Adrenal gland (tissue), 19 donors: ENCODE measurements at places on chromosomes 5 and 9.

- DNase-seq = no peak
Measured at GRCh38 chr9:134717056-134717455, 75.5 kb downstream of the COL5A1 start.

DNA sequence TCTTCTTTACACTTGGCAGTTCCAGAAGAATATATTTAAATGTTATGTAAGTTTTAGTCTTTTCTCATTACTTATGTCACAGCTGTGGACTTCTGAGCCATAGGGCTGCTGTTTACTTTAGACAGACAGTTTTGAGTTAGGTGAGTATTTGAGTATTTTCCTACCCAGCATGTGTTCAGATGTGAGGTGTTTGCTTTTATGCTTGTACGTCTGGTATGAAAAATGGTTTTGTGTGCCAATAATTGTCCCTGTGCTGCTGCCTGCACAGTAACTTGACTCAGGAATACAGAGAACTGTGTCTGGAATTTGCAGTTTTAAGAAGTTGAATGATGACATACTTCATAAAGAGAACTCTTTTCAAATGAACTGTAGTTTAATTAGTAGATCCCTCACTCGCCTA, 20.8 kb downstream of the MEGF10 start:
- DNase-seq = no peak

GRCh38 chr9:87878989-87879511, 3.6 kb upstream of the SPATA31E1 start:
- no peak for DNase-seq

DNA sequence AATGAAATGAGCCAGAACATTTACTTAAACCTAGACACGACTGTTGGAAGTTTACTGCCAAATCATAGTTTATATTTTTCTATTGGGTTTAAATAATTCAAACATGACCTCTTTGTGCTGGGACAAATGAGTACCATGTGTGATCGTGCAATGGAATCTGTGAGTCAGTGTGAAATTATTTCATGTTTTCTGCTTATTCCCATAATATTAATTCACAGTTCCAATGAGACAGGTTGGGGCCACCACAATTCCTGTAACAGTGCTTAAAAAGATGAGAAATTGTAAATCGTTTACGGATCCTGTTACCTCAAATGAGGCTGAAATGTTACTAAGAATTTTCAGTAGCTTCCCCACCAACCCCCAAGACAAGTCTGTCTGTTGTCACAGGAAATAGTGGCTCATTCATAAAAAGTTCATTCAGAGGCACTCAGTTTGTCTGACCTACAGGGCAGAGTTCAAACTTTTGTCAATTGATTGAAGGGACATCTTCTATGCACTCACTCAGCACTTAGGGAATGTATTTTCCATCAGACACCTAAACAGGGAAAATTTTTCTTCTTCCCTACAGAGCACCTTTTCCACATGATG, 563.9 kb upstream of the ADAMTS16 start:
- DNase-seq = no peak

DNA sequence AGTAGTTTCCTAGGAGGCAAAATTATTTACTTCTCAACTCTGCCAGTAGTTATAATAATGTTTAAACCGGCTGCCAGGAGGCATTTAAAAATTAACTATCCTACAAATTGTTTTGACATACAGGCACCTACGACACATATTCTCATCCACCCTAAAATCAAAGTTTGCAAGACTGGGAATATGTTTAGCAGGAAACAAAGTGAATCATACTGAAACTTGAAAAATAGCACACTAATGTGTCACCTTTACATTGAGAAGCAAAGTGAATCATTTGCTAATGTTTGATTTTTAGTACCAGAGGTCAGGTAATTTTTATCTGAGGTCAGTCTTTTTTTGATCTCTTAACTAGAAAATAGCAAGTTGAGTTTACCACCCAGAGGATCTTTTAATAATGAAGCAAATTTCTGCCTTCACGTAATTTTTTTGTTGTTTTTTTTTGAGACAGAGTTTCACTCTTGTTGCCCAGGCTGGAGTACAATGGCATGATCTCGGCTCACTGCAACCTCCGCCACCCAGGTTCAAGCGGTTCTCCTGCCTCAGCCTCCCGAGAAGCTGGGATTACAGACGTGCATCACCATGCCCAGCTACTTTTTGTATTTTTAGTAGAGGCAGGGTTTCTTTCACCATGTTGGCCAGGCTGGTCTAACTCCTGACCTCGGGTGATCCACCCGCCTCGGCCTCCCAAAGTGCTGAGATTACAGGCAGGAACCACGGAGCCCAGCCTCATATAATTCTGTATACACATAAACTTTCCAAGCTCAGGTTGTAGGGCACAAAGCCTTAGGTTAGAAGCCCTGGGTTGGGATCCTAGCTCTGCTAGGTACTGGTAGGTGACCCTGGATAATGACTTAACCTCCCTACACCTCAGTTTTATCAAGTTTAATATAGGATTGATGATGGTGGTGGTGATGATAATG, 124.3 kb downstream of the UGCG start:
- DNase-seq = no peak

- no peak for DNase-seq
Measured at GRCh38 chr5:42005561-42006153, 80.6 kb downstream of the FBXO4 start.

DNA sequence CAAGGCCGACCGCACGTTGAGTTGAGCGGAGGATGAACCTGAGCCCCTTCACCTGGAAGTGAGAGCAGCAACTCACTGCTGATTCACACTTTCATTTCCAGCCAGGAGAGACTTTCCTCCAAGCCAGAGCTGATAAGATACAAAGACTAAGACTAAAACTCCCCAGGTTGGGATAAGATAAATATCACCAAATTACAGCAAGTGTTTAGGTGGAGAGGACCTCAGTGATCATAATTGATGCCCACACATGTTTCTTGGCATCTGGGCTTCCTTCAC, 6.4 kb upstream of the NKD2 start:
- no peak for DNase-seq

- DNase-seq = no peak
Measured at GRCh38 chr5:142934051-142934762, 164.0 kb downstream of the ARHGAP26 start.

DNA sequence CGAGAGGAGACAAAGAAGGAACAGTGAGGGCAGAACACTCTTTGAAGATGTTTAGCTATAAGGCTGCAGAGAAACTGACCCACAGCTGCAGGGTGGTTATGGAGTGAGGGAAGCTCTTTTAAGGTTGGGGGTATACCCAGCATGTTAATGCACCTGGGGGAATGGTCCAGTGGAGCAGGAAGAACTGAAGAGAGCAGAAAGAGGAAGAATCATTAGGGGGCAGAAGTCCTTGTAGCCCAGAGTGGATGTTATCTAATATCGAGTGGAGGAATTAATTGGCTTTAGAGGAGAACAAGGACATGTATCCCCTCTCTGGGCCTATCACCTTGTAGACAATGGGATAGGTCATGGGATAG, 7.7 kb downstream of the IL4 start:
- DNase-seq = no peak

- no peak for DNase-seq
Measured at GRCh38 chr5:54514291-54514690, 3.3 kb upstream of the SNX18 start.

- no peak for DNase-seq
Measured at GRCh38 chr5:13454050-13454449, 490.4 kb downstream of the DNAH5 start.

DNA sequence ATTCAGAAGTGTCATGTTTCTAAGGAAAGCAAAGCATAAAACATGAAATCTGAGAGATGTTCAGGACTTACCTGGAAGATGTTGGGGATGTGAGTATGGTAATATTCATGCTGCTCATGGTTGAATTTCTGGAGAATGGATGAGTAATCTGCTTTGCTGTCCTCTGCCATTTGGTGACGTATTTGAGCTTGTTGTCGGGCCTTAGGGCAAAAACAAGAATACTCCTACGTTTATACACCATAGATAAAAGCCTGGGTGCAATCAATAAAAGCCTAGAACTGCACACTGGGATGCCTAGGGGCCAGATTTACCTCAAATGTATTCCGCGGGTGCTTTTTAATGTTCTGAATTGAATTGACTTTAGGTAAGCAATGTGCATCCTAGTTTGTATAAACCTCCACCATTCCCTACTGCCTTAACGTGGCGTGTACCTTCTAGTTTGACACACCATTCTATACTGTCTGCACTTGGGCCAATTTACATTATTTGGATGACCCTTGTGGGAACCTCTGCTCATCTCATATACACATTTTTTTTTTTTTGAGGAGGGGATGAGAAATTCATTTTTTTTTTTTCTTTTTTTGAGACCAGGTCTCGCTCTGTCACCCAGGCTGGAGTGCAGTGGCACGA, 94.4 kb downstream of the USP20 start:
- DNase-seq = no peak

DNA sequence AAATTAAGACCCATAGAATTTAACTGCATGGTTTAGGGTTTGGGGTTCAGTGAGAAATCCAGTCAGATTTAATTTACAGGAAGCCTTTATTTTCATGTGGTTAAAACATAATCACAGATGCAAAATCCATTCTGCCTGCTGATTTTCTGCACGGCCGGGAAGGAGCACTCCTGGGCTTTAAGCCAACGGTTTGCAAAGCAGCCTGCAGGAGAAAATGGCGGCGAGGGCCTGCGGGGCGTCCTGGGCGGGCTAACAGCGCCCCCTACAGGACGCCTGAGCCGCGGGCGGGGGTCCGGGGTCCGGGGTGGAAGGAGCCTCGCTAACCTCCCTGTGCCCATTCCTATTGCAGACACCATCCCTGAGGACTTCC, 47.6 kb downstream of the THBS4 start:
- peak; percentile 81 for DNase-seq

DNA sequence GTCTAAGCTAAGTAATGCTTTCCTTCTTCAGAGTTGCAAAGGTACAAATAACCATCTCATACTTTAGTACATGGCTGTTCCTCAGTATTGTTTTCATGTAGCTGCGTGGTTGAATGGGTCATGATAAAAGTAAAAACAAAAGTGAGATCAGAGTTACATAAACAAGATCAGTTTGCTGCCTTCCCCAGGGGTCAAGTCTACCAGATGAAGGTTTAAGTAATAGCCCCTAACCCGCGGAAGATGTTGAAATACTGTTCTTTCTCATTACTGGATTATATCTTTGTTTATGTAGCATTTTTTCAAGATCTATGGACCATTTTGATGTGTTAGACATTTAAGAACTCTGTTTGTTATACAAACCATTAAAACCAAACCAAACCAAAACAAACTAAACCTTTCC, 34.1 kb upstream of the ARRDC3 start:
- no peak for DNase-seq

DNA sequence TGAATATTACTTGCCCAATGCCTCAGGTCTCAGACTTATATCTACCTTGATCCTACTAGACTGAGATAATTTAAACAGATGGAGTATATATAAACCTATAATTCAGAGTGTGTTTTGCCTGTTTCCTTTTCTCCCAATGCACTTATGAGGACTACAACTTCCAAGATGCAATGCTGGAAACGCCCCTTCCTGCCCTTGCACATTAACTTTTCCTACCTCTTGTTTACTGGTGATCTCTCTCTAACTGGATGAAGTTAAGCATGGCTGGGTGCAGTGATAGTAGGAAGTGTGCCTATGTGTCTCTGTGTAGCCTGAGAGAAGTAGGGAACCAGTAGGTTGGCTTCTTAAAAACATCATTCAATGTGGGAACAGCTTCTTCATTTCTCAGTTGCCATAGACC, 115.2 kb downstream of the SVEP1 start:
- DNase-seq = no peak

- DNase-seq = no peak
Measured at GRCh38 chr9:19378647-19379046, 1.4 kb downstream of the RPS6 start.

- no peak for DNase-seq
Measured at GRCh38 chr9:13063880-13064459, 215.5 kb downstream of the MPDZ start.

- DNase-seq = no peak
Measured at GRCh38 chr5:156686796-156687195, 163.3 kb upstream of the PPP1R2B start.

DNA sequence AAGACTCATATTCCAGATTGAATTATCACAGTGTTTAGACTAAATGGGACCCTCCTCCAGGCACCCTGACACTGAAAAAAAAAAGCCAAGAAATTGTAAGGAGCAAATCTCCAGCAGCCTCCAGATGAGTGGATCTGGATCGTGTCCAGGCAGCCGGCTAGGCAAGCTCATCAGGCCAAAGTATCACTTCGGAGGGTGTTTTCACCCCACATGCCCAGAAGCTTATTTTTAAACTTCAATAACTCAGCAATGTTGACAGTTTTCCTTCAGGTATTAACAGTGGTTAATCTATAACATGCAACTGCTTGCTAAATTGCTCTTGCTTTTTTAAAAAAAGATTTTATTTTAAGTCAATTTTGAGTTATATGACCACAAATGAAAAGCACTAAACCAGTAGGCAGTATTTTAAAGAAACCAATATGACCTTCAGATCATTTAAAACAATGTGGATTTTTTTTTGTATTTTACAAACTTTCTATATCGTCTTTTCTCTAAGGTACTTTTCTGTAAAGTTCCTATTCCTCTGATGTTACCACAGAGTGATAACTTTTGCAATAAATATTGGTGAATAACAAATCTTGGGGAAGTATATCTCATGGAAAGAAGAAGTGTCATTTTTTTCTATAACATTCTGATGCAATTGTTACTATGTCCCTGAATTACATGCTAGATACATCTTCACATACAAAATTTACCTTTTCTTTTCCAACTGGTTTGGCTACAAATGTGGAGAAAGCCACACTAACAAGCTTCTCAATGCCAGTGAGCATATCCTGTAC, 30.7 kb downstream of the ACOT12 start:
- DNase-seq = no peak

DNA sequence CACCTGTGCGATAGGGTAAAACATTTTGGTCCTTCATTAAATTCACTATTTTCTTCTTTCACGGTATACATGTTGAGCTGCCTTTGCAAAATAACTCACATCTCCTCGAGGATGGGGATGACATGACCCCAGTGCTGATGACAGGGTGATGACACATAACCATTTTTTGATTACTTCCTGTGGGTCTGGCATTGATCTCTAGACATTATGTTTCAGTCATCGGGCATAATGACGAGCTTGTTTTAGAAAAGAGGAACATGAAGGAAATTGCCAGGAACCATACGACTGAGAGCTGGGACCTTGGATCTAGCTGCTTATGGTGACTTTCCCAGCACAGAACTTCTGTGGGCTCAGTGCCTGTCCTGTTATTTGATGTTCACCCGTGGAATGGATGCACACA, 25.2 kb downstream of the COL5A1 start:
- DNase-seq = no peak
